ENCODE measurements at places on chromosomes 13 and 19. TPM values are rescaled to one million over a fixed set of nuclear protein-coding genes. Genes with fewer than 3 reads are reported as not detected.

Gene MYO1F
- 18.9 TPM for polyA plus RNA-seq

Gene KIR3DL1
- polyA plus RNA-seq = not detected

Gene ZNF296
- polyA plus RNA-seq = 0.22 TPM

Gene C1QTNF9B
- polyA plus RNA-seq = 0.39 TPM

Gene TSKS
- 0.22 TPM for polyA plus RNA-seq

Gene ANKRD24
- polyA plus RNA-seq = 2.2 TPM

Gene CABP5
- not detected for polyA plus RNA-seq

Gene TTC9B
- not detected for polyA plus RNA-seq

Gene ZNF100
- polyA plus RNA-seq = 1.9 TPM

Gene ZBTB32
- 0.07 TPM for polyA plus RNA-seq

Gene ATG4D
- 12.0 TPM for polyA plus RNA-seq

Gene MLNR
- not detected for polyA plus RNA-seq

Gene GIPR
- polyA plus RNA-seq = 5.6 TPM

Gene METTL21C
- not detected for polyA plus RNA-seq

Gene SYT3
- 0.11 TPM for polyA plus RNA-seq
